CD4-positive, alpha-beta T cell treated with Interleukin-2 at 100 ng/mL for 4 hours (primary cell): ENCODE measurements at places on chromosomes 2 and 18.

- DNase-seq = no peak
Measured at GRCh38 chr2:6181525-6181924, 489.3 kb downstream of the SOX11 start.

- DNase-seq = no peak
Measured at GRCh38 chr18:79866889-79867574, 69.3 kb downstream of the KCNG2 start.

DNA sequence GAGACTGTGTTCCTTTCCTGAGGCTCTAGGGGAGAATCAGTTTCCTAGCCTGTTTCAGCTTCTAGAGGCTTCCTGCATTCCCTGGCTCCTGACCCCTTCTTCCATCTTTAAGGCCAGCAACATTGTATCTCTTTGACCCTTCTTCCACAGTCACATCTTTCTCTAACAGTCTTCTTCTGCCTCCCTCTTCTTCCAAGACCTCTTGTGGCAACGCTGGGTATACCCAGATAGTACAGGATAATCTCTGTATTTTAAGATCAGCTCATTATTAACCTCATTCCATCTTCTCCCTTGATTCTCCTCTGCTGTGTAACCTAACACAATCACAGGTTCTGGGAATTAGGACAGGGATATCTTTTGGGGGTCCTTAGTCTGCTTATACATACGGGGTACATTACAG lies 8.9 kb upstream of the MYL12A start:
- DNase-seq = no peak

DNA sequence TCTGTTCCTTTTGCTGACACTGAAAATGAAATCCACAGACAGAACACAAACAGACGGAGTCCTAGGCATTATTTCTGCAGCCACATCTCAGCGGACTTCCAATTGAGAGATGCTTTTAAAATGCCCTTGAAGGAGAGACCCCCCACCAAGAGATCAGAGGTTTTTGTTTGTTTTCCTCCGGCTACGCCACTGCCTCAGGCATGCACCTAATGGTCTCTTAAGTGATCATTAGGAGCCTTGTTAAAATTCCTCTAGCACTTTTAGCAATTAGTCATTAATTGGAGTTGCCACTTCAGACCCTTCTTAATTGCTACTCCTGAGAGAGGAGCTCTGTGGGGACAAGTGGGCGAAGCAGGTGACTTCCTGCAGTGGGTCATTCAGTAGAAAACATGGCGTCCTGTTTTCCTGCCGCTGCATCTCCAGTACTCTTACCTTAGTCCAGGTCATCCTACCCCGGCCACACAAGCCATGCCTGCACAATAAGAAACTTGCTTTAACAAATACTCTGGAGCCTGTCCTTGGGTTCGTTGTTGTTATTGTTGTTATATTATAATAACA lies 257.7 kb upstream of the CHAC2 start:
- DNase-seq = no peak

- no peak for DNase-seq
Measured at GRCh38 chr18:42813570-42813969, 301.9 kb downstream of the RIT2 start.

- no peak for DNase-seq
Measured at GRCh38 chr18:62365420-62365819, 40.3 kb downstream of the TNFRSF11A start.

GRCh38 chr2:95049961-95050360 lies 24.5 kb downstream of the MAL start:
- DNase-seq = no peak

DNA sequence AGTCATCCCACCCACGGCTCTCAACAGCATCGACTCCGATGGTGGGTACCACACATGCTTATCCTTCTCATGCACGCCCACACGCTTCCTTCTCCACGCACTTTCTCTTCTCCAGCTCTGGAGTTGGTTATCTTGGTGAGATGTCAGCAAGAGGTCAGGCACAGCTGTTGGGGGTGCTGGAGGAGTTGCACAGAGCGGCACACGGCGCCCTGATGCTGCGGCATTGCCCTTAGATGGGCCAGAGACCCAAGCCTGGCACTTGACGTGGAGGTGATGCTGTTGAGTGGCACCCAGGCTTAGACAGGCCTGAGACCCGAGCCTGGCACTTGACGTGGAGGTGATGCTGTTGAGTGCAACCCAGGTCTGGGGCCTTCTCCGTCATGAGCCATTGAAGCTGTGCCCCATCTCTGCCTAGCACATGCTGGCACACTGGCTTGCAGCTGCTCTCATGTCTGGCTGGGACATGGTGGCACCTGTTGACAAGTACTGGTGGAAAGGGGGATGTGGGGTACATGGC lies 83.2 kb downstream of the DGKD start:
- no peak for DNase-seq

DNA sequence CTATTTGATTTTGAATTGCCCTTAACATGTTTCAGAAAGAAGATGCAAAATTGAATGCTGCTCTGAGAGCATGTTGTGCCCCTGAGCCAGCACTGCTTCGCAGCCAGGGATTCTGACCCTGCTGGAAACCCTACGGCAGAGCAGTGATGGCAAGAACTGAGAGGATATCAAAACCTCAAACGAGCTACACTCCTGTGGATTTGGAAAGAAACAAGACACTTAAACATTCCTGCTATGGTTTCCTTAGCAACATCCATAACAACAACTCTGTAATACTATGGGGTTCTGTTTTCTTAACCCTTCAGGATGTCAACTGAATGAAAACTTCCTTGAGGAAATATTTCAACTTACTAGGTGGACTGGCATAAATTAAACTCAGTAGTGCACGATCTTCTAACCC lies 649.1 kb downstream of the NYAP2 start:
- no peak for DNase-seq

- DNase-seq = no peak
Measured at GRCh38 chr18:65265761-65266160, 485.1 kb upstream of the CDH7 start.

- DNase-seq = no peak
Measured at GRCh38 chr2:222919841-222920526, 59.1 kb downstream of the ACSL3 start.

- DNase-seq = no peak
Measured at GRCh38 chr18:77321823-77322805, 72.5 kb downstream of the GALR1 start.

- no peak for DNase-seq
Measured at GRCh38 chr2:208000701-208001395, 24.5 kb downstream of the PLEKHM3 start.

DNA sequence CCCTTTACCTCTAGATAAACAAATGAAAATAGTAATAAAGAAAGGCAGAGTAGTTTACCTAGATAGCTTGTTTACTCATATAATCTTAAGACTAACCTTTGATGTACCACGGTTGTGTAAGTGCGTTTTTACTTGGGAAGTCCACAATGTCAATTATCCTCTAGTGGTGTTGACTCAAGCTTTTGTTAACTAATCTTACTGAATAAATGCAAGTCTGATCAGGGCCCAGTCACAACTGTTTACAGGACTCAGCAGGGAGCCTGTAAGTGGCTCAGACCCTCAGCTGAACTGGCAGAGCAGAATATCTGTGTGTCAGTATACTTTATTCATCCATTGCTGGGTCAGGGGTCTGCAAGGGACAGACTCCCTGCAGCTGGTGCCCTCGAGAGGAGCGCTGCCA lies 98.1 kb upstream of the ACAA2 start:
- no peak for DNase-seq

- DNase-seq = no peak
Measured at GRCh38 chr2:127104881-127105655, 1.9 kb downstream of the BIN1 start.

DNA sequence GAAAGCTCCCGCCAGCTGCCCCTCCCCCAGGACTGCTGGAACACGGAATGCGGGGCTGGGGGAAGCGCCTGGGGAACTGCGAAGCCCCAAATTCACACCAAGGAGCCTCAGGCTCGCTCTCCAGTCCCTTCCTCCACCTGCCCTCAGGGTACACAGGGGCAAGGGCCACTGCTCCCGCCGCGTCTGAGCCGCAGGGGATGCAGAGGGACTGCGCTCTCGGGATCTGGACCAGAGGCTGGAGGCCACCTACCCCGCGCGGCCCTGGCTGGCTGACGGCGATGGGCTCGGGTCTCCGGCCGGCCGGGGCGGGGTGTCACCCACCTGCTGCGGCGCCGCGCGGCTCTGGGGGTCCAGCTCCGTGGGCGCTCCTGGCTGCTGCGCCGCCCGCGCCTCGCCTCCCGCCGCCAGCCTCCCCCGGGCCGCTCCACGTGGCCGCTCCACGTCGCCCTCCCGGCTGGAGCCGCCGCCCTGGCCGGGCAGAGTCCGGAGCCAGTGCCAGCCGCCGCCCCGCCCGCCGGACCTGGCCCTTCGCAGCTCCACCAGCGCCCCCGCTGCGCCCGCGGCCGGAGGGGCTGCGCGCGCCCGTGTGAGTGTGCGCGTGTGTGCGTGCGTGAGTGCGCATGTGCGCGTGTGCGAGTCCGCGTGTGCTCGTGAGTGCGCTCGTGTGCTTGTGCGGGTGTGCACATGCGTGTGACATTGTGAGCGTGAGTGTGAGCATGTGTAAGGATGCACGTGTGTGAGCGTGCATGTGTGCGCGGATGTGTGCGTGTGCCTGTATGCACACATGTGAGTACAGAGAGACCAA lies at the start of gene CGREF1:
Gene CGREF1 (minus strand): TSS at position 604 of the 805 bp plus-strand sequence. CDS start 14,762 bp downstream, outside the sequence.
- no peak for DNase-seq

DNA sequence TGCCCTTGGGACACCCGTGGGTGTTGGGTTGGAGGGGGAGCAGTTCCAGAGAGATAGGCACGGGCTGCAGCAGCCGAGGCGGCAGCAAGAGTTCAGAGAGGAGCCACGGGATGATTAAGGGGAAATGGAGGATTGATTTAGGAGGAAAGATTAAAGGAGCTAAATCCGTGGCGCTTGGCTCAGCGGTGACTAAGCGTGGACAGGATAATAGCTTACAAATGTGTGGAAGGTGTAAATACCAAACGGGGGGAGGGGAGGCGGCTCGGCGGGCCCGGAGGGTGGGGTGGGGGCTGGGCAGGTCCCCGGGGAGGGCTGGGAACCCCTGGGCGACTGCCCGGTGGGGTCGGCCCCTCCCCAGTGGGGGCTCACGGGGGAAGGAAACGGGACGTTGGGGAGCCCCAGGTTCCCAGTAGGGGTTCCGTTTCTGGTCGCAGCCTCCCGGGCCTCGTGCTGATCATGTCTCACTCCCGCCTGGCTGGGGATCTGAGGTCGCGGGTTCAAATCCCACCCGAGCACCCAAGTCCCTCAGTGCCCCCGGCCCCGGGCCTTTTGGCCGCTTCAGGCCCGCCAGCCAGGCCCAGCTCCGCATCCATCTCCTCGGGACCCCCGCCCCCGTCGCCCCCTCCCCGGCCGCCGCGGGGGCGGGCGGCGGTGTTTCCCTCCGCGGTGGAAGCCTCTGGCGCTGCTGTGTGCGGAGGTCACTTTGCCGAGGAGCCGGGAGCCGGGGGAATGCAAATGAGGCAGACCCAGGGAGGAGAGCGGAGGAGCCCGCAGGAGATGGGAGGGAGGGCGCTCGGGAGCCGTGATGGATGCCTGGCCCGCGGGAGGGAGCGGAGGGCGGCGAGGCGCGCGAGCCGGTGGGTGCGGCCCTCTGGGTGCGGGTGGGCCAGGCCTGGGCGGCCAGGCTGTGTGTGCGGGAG lies 8.1 kb downstream of the ASIC4 start:
- DNase-seq = no peak

GRCh38 chr18:62175521-62175920 lies 11.3 kb downstream of the PIGN start:
- DNase-seq = no peak

DNA sequence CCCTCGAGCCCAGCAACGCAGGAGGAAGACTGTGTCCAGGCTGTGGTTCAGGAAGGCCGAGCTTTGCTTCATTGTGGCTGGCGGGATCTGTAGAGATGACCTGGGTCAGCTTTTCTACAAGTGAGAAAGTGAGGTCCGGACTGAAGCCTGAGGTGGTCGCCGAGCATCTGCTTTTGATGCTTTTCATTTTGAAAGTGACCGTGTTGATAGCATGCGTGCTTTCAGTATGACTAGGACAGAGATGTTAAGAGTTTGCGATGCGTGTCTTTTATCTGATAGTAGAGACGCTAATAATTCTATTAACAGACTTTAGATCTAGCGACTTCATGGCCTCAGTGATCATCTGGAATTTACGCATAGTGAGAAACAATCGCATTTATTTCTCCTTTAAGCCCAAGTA lies 28.1 kb downstream of the CTDP1 start:
- DNase-seq = no peak

DNA sequence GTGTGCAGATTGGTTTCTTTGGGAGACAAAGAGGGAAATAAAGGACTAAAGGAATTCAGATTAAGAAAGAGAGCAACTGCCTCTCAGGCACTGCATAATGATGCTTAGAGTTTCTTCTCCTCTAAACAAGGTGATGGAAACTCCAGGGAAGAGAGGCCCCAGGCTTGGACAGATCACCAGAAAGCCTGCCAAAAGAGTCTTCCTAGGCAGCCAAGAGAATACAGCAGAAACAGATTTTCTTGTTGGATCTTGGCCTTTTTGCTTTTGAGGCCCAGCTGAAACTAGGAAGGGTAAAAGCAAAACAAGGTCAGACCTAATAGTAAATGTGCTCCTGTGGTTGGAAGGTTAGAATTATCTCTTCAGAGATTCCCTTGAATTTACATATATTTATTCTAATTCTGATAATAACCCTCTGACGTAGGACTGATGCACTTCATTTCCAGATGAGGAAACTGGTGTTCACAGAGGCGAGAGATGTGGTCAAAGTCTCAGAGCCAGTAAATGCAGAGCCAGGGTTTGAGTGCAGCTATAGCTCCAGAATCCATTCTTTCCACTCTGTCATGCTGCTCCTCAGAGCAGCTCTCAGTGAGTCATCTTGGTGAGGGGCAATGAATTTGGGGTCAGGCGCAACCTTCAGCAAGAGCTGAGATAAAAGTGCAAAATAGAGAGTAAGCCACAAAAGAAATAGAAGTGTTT lies 142.3 kb upstream of the FBXO11 start:
- no peak for DNase-seq
